ENCODE measurements at places on chromosomes 6 and 20.
A peak's percentile ranks its signal among the peaks of the same experiment; 100 is the strongest.

GRCh38 chr6:7137335-7138045 lies 29.7 kb downstream of the RREB1 start:
- no peak for DNase-seq

DNA sequence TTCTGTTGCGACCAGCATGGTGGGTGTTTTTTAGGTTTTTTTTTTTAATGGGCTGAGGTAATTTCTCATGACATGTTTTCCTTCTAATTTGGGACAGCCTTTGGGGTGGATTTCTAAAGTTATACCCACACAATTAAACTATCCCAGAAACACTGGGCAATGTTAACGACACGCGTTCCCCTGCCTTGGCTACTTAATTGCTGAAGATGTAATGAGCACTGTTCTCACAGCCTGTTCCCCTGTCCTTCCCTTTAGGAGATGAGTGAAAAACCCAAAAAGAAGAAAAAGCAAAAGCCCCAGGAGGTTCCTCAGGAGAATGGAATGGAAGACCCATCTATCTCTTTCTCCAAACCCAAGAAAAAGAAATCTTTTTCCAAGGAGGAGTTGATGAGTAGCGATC lies 5.2 kb downstream of the NOP56 start:
- DNase-seq: no peak

- no peak for DNase-seq
Observed at GRCh38 chr6:28105245-28105639, 19.2 kb upstream of the ZSCAN16 start.

DNA sequence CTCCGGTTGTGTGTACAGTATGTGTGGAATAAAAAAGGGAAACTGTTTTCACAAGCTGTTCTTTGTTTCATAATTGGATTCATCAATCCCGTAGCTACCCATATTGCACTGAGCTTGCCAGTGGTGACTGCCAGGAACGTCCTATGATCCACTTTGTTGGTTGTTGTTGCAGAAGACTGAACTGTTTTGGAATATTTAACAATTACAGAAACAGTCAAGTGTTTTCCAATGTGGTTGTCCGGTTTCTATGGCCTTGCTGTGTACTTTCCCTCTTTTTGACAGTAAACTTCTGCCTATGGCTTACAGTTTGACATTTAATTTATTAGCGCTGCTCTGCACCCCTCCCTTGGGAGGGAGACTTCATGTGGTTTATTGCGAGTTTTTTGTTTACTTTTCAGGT lies 141.2 kb downstream of the DTNBP1 start:
- DNase-seq: no peak

- DNase-seq: peak; percentile 29
Observed at GRCh38 chr20:38170826-38171674, 6.0 kb upstream of the TGM2 start.

DNA sequence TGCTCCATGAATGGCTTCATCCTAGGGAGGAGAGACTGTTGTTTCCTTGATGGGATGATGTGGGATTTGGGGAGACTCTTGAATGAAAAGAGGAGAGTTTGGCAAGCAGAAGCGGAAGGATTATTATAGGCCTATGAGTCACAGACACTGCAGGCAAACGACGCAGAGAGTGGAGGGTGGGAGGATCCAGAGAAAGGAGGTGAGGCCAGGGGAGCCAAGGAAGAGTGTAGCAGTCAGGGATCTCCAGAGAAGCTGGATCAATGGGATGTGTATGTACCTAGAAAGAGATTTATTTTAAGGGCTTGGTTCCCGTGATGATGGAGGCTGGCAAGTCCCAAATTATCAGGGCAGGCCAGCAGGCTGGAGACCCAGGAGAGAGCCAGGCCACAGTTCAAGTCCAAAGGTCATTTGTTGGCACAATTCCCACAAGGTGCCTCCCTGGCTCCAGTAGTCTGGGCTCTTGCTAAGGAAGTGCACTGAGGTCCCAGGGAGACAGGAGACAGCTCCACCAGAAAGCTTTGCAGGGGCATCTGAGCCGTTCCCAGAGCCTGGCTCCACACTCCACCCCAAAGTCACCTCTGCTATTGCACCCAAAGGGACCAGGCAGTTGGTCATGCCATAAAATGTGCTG lies 76.0 kb downstream of the ADTRP start:
- peak; percentile 44 for DNase-seq

DNA sequence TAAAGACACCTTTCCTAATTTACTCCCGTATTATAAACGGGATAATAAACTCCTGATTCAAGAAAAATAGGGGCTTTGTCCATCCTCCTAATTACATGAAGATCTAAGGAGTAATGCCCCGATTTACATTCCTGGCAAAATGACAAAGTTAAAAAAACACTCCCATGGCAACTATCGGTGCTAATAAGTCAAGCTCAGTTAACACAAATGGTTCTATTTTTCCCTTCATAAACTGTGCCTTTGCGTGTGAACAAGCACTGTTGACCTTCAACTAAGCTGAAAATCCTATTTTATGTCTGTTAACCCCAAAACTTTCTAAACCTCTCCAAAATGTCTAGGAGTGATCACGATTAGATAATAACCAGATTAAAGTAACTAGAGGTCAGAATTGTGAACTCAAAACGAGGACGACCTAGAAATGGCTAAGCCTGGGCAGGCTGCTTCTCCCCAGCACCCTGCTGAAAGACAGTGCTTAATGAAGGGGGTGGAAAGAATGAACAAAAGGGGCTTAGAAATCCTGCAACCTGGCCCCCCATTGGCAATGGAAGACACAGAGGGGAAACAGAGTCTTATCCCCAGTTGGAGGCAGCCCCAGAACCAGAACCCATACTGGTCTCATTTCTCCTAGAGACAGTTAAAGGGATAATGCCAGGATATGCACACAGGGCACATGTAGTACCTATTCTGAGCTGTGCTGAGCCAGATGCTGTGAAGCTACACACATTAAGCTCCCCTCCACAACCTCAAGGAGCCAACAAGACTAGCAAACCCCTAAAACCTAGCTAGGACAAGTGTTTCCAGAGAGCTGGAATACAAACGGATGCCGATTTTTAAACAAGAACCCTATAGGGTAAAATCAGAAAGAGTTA lies 23.0 kb downstream of the SLC23A2 start:
- DNase-seq: no peak

GRCh38 chr6:89116702-89117101 lies 1.2 kb downstream of the SRSF12 start:
- no peak for DNase-seq

DNA sequence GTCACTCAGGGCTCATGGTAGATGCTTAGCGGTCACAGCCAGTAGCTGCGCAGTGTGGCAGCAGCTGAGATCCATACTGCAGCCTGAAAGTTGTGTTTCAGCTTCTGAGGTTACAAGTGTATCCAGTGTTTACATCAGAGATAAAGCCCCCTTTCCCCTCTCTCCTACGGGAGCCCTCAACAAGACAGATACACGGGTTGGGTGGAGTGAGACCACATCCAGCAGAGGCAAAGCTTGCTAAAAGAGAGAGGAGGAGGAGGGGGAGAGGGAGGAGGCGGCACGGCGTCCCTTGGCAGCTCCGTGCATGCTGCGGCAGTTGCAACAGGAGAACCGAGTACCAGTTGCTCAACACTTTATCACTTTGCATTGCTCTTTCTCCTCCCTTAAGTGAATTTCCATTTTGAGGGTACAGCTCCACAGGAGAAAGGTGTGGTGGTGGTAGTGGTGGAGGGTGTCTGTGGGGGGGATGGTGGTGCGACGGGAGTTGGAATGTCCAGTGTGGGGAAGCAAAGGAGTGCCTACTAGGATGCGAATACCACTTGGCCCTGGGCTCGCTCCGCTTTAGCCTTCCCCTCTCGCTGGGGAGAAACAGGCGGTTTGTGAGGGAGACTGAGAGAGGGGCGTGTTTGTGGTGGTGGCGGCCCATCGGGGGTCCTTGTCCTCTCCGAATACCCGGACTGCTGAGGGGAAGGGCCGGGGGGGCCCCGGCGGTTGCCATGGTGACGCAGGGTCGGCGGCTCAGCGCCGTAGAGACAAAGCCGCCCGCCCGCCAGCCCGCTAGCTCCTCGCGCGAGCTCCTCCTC lies 405 bp upstream of the RNF182 start:
- peak; percentile 36 for DNase-seq

- no peak for DNase-seq
Observed at GRCh38 chr20:10619427-10619826, 54.4 kb downstream of the JAG1 start.

GRCh38 chr6:56732517-56732916 lies 89.8 kb upstream of the DST start:
- no peak for DNase-seq

GRCh38 chr6:137601471-137601870 lies 107.3 kb upstream of the OLIG3 start:
- DNase-seq: peak; percentile 9

GRCh38 chr6:125507987-125508655 lies 206.4 kb upstream of the HDDC2 start:
- DNase-seq: peak; percentile 3

- DNase-seq: no peak
Observed at GRCh38 chr20:38985060-38985459, 22.9 kb downstream of the DHX35 start.

- DNase-seq: peak; percentile 54
Observed at GRCh38 chr6:109315341-109316110, 66.7 kb downstream of the CD164 start.

- DNase-seq: no peak
Observed at GRCh38 chr6:124819346-124819745, 142.9 kb upstream of the RNF217 start.

DNA sequence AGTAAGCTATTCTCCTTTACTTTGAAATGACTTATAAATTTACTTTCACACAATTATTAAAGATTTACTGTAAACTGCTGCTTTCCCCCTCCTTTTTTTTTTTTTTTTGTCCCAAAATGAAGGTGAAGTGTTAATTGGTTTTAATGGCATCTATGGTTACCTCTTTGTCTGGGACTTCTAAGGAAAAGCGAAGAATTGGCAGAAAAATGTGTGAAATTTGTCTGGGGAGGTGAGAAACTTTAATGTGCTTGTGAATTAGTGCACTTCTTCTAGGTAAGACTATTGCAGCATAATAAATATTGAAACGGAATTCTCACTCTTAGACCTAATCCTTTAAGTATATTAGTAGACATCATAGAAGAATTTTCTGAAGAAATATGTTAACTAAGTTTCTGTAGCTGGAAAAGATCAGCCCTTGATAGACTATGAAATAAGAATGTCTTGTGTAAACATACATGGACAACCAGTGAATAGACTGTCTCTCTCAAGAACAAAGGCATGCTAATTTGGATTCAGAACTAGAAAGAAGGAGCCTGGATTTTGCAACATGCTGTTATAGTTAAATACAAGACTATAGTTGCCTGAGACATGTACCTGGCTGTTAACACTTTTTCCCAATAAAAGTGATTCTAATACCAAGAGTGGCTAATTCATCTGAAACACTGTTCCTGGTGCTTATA lies 23.9 kb downstream of the FLRT3 start:
- no peak for DNase-seq

DNA sequence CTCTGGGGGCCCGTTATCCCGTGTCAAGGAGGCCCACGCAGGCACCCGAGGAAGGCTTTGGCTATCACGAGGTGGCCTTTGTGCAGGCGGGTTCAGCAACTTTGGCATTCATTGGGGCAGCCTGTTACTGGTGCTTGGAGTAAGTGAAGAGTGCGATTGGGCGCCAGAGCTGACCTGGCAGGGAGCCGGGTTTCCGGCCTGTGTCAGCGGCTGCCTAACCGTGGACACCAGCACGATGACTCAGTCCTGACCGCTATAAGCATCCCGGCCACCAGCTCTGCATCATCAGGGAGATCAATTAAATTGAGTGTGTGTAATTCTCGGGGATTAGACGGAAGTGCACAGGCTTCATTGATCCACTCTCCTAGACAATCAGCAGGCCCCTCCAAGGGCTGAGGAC lies 45.9 kb downstream of the CDH4 start:
- no peak for DNase-seq

DNA sequence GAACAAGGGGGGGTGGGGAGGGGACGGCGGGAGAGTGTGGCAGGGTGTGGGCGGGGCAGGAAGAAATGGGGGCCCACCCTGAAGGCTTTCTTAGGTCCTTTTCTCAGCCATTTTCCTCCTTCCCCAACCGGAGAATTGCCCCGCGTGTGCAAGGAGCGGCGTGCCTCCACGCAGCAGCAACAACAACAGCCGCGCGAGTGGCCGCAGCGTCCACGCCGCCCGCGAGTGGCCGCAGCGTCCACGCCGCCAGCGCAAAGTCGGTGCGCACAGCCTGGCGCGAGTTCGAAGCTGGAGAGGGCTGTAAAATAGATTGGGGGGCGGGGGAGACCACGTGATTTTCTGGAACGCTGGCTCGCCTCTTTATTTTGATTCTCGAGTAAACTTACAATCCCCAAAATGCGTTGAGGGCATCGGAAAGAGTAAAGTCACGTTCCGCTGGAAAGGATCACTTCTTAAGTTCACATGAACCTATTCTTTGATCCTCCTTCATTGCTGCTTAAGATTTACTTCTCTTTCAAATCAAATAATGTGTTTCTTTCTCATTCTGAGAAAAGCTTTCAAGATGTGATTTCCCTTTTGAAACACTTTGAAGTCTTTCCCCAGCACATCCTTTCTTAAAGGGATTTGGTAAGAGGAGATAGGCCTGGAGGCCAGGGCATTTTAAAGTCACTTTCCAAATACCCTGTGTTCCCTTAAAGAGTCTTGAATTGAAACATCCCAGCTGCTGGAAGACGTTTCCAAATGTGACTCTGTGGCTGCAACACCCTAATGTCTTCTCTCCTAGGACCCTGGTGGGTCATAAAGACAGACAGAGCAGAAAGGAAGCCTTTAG lies 66.7 kb upstream of the ZNF217 start:
- no peak for DNase-seq

DNA sequence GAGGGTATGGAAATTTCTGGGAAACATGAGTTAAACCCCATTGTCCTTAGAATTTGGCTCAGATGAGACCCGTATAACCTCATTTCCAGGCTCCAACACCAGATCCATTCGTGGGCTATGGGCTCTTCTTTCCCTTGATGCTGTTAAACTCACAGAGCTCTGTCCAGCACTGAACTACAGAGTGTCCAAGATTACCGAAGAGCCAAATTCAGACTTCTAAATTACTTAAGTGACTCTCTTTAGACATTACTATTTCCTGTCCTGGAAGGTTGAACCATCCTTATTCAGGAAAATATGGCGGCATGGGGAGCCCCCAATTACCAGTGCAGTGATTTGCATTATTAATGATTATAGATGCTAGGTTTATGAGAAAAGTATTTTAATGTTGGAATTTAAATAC lies 124.9 kb upstream of the EDN1 start:
- no peak for DNase-seq

- no peak for DNase-seq
Observed at GRCh38 chr6:9139746-9140145, 704.4 kb upstream of the SLC35B3 start.

DNA sequence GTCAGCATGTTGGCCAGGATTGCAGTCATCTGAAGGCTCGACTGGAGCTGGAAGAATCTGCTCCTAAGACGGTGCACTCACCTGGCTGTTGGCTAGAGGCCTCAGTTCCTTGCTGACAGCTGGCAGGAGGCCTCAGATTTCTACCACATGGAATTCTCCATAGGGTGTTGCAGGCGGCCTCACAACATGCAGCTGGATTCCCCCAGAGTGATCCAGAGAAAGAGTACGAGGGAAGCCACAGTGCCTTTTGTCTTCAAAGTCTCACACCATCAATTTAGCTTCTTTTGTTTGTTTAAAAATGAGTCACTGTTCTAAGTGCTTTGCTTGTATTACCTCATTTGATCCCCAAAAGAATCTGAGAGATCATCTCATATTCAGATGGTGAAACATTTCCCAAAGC lies 65.5 kb upstream of the FYN start:
- DNase-seq: no peak

- no peak for DNase-seq
Observed at GRCh38 chr20:37317994-37318640, 27.8 kb upstream of the SRC start.
